ENCODE measurements at places on chromosomes 1 and 21.

DNA sequence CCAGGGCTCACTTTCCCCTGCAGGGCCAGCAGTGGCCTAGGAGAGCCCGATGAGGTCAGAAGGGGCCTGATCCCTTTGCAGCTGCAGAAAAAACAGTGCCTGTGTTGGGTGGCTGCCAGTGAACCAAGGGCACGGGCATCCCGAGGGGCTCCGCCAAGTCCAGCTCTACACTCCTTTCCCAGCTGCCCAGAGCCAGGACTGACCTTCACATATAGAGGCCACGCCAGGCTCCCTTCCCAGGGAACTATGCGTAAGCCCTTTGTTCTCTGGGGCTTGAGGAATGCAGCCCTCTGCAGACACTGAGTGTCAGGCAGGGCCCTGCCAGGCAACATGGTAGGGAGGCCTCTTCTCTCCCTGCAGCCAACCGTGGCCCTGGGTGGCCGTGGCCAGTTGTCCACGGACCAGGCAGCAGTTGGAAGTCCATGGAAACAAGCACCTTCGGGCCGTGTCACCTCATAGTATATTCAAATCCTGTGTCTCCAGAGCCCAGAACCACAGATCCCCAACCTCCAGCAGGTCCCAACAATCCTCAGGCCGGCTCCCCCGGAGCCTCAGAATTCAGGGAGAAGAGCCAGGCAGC lies 194.0 kb downstream of the NPHP4 start:
- no peak for DNase-seq

DNA sequence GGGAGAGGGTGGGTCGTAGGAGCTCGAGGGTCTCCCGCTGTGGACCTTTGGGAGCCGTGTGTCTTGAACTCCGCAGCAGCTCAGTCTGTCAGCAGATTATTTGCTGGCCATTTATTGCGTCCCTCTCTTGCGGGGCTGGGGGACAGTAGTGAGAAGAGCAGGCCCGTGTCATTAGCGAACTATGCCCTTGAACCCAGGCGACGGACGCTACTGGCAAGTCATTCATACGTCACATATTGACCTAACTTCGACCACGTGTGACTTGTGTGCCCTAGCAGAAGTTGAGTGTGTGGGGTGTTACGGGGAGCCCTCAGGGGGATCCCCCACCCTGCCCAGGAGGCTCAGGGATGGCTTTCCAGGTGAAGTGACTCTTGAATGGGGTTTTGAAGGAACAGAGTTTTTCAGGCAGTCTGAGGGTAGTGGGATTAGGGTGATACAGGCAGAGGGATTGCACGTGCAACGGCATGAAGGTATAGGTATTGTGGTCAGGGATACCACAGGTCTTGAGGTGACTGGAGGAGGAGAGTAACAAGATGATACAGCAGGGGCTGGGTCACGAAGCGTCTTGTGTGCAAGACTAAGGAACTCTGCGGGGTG lies 13.0 kb downstream of the RCC1 start:
- no peak for DNase-seq

DNA sequence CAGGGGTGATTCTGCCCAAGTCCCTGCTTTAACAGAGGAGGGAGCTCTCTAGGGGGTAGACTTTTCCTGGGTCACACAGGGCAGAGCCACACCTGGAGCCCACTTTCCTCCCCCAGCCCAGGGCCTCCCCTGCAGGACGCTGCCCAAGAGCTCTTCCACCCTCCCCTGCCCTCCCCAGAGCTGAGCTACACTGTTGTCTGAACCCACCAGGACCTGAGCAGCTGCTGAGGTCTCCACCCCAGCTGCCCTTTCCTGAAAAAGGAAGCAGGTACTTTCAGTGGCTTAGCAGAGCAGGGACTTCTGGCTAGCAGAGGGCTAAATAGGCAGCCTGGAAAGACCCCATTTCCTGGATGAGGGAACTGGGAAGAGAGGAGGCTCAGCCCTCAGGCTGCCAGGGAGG lies 169.3 kb upstream of the ETV3 start:
- DNase-seq, result no peak

GRCh38 chr1:36320291-36320761 lies 3.1 kb downstream of the EVA1B start:
- no peak for DNase-seq

DNA sequence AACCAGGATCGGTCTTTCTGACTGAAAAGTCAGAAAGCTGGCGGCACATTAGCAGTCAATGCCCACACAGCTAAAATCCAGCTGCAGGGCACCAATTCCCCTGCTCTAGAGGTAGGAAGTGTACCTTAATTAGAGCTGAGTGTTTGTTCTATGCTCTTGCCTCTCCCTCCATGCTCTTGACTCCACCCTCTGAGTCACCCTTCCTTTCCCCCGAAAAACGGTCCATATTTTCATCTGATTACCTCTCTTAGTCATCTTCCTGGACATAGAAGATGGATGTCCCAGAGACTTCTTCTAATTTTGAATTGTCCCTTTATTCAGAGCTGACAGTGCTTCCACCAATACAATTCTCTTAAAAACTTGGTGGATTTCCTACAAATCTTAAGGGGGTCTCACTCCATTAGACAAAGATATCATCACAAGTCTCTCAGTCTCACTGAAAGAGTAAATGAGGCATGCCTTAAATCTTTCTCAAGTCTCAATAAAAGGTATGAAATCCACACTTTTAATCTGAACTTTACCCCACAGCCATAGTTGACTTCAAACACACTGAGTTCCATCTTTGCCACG lies 44.1 kb upstream of the SLC19A1 start:
- DNase-seq, result no peak

DNA sequence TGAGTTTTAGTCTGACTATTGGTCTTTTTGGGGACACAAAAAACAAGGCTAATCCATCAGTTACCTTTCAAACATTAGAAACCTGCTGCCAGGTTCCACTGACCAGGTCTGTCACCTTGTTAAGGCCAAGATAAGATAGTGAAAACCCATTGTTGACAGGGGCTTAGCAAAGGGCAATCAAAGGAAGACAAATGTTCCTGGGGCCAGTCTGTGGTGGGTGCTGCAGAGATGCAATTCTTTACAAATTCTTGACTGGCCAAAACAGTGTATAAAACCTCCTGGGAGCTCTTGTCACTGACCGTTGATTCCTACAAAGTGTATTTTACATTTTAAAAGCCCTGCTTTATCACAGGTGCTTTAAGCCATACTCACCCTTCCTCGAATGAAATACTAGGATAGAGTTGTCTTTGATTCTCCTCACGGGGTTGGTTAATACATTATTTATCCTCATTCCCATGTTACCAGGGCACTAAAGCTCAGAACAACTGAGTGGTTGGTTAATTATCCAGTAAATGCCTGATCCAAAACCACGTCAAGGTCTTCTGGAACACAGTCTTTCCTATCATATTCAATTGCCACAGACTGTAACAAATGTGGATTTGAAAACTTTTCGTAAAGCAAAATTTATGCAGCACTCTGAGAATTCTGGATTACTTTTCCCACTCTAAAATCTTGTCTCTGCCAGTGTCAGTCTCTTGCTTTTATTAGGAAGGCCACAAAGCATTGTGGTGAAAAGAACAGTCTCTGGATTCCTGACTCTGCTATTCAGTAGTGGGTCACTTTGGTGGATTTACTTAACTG lies 77.2 kb downstream of the NRIP1 start:
- no peak for DNase-seq

GRCh38 chr1:17875171-17875881 lies 120.2 kb downstream of the ACTL8 start:
- no peak for DNase-seq

- DNase-seq, result peak; percentile 68
Observed at GRCh38 chr1:39395357-39395831, 96.0 kb upstream of the BMP8A start.

DNA sequence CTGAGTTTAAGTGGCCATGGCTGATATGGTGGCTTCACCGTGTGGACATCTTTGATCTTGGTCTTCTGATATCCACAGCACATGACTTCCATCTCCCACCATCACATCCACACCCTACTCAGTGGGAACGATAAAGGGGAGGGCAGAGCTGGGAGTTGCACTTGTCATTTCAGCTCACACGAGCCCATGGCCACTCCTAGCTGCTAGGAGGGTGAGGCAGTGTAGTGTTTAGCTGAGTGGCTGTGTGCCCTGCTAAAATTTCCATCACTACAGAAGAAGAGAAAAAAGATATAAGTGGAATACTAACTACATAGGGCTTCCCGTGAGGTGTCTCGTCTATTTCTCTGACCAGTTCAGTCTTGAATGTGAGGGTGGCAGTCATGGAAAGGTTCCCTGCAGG lies 123.3 kb upstream of the EDN2 start:
- DNase-seq, result no peak

DNA sequence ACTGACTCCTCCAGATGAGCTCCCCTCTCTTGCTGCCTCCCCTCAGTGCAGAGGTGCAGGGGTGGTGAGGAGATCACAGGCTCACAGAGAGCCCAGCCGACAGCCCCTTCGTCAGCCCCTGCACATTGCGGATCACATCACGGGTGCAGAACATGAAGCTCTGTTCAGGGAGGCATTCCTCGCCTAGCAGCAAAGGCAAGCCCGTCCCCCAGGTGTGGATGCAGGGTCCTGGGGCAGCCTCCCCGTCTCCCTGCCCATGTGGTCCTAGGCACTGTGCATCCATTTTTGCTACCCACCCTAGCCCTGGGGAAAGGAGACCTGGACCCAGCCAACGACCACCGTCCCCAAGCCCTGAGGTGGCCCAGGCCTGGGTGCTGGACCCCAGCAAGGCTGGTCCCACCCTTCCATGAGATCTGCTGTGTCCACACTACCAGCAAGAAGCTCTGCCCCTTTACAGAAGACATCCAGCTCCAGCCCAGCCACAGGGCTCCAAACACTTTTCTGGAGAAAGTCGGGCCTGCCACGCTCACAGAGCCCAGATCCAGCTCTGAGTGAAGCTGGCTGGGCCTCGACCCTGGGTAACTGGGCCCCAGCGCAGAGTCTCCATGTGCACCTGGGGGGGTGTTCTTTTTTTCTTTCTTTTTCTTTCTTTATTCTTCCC lies 248.7 kb downstream of the NPHP4 start:
- DNase-seq, result no peak

DNA sequence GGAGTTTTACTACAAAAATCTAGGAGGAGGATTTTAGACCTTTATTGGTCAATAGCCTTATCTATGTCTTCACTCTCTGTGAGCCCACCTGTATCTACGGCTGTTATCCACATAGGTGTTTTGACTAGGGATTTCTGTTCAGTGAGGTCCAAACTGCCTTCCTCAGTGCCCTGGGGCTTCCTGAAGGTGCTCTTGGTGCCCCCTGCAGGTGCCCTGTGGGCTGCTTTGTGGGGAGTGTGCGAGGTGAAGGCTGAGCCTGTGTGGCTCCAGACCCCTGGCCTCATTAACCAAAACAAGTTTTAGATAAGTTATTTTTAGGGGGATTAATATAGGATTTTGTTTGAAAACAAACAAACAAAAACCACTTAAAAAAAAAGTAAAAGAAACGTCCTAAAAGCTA lies 122.5 kb downstream of the KIF26B start:
- no peak for DNase-seq

GRCh38 chr1:10839188-10839770 lies 42.8 kb upstream of the CASZ1 start:
- DNase-seq, result no peak

GRCh38 chr1:20685741-20686140 lies 24.6 kb upstream of the DDOST start:
- DNase-seq, result no peak

DNA sequence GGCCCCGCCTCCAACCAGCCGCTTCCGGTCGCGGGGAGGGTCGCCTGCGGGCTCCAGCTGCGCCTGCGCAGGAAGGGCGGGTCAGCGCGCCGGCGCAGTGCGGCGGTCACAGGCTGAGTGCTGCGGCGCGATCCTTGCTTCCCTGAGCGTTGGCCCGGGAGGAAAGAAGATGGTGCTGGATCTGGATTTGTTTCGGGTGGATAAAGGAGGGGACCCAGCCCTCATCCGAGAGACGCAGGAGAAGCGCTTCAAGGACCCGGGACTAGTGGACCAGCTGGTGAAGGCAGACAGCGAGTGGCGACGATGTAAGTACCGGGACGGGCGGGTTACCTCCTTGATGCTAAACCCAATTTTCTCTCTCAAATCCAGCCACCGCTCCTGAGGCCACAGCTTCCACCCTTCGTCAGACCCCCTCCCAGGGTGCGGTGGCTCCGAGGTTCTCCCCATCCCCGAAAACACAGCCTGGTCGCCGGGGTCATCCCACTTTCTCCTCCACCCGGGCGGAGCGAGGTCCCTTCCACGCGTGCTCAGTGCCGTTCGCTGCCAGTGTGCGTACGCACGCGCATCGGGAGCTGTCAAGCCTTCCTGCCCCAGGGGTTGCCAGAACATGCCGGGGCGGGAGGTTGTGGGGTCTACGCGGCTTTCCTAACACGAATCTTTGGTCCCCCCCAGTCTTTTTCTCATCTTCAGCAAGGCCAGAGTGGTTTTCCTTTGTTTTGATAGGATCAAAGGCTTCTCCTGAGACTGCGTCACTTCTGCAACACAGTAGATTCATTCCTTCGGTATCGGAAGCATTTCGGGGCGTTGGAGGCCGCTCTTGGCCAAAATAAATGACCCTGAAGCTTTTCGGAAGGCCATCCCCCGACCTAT lies at the start of gene SARS1:
Gene SARS1 (plus strand): TSS at position 95 of the 870 bp plus-strand sequence. CDS start 75 bp downstream, at position 170.
- DNase-seq, result peak; percentile 95

DNA sequence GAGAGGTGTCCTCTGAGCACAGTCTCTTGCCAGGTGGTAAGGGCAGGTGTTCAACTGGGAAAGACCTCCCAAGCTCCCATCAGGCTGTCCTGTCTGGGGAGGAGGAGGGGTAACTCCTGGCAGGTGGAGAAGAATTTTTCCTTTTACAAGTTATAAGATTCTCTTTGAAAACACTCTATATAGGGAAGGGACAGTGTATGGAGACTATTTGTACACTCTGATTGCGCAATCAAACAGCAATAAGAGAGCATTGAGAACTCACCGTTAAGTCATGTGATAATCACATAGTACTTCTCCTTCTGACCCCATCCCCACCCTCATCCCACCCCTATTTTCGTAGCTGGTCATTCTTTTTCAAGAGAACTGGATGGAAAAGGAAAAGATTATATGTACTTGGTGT lies 179.3 kb upstream of the ZNF644 start:
- DNase-seq, result no peak

DNA sequence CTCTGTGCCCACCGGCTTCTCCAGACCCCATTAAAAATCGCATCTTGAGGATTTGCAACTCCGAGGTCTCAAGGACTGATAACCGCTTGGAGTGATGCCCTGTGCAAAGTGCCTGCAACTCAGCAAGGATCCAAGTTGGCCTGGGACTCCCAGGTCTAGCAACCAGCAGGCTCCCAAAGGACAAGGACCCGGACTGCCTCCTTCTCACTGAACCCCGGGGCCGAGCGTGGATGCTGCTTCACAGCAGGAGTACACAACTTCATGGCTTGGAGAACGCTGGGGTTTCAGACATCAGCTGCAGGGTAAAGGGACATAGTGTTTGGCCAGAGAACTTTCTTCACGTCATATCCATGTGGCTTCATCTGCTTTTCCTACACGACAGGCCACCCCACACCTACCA lies 65.2 kb downstream of the ATP5PO start:
- no peak for DNase-seq

GRCh38 chr1:241596633-241597032 lies 43.5 kb downstream of the CHML start:
- no peak for DNase-seq
